LHCN-M2 (cell line): ENCODE measurements at places on chromosomes 6 and 20. TPM values are rescaled to one million over a fixed set of nuclear protein-coding genes. Genes with fewer than 3 reads are reported as not detected.
A peak's percentile ranks its signal among the peaks of the same experiment; 100 is the strongest.

- DNase-seq, result peak; percentile 52
Observed at GRCh38 chr6:106918115-106918514, 56.4 kb downstream of the CD24 start.

DNA sequence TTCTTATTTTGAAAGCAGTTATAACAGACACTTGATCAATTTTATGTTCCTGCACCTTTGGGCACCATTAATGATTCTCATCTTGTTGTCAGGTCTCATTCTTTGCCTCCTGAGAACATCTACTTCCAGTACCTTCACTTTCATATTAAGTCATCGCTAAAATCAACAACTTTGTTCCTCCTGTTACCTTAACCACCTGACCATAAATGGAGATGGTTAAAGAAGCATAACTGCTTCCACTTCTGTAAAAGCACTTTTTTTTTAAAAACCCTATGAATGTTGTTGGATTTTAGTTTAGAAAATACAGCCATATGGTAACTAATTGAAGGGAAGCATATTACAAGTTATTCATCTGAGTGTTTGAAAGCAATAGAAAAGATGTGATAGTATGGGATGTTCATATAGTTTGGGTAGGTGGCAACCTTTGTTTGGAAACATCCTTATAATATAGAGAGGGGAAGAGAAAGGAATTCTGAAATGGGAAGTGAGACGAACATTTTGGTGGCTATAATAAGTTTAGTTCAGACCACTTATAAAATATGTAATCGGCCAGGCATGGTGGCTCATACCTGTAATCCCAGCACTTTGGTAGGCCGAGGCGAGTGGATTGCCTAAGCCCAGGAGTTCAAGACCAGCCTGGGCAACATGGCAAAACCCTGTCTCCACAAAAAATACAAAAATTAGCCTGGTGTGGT is 53.9 kb downstream of the AFG1L start:
- DNase-seq, result no peak

GRCh38 chr6:15073883-15074465 is 171.9 kb upstream of the JARID2 start:
- DNase-seq, result no peak

DNA sequence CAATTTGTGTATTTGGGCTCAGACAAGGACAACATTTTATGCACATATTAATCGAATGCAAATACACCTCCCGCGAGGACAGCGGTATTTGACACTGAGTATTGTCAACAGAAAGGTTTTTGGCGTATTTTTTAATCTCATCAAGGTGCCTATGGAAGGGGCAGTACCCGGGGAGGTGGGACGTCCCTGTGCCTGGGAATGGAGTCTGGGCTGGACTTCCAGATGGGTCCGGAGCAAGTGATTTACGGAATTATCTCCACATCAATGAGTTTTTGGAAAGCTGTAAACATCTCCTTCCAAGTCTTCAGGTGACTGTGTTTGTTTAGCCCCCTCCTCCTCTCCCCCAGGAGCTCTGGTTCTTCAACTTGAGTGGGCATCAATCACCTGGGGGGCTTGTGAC is 39.8 kb downstream of the PRR18 start:
- DNase-seq, result no peak

The SPDEF gene
- total RNA-seq, result not detected in 2 replicates

The TMEM74B gene
- 0.13 TPM in 1 of 2 replicates, not detected in the other for total RNA-seq
